Activated CD4-positive, CD25-positive, alpha-beta regulatory T cell treated with anti-CD3 and anti-CD28 coated beads, Interleukin-2, amount 50 U/mL, for 72 hours (primary cell): ENCODE measurements at places on chromosomes 2 and 18.

- no peak for DNase-seq
These were observed 447.0 kb upstream of the ID2 start for GRCh38 chr2:8234757-8235374.

- DNase-seq = no peak
These were observed 14.2 kb downstream of the SIGLEC15 start for GRCh38 chr18:45839414-45840395.

GRCh38 chr18:52348209-52348608, 8.2 kb downstream of the DCC start:
- DNase-seq = no peak

- no peak for DNase-seq
These were observed 93.3 kb upstream of the EML6 start for GRCh38 chr2:54629914-54630857.

GRCh38 chr18:47420130-47420529, 168.7 kb upstream of the SKOR2 start:
- DNase-seq = no peak

DNA sequence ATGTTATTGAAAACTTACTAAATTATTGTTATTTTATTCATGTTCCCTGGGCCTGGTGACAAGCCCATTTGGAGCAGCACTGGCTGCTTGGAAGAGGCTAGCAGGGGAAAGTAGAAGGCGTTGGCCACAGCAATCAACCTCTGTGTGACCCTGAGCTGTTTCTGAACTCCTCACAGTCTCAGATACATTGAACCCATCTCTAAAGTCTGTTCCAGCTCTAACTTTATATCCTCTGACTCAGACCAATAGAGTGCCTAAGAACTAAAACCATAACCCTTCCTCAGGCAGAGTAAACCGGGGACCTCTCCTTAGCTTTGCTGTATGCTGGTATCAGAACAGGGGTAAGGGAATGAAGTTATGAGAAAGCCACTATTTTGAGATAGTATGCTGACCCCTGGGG, 96.4 kb upstream of the NOL4 start:
- no peak for DNase-seq

DNA sequence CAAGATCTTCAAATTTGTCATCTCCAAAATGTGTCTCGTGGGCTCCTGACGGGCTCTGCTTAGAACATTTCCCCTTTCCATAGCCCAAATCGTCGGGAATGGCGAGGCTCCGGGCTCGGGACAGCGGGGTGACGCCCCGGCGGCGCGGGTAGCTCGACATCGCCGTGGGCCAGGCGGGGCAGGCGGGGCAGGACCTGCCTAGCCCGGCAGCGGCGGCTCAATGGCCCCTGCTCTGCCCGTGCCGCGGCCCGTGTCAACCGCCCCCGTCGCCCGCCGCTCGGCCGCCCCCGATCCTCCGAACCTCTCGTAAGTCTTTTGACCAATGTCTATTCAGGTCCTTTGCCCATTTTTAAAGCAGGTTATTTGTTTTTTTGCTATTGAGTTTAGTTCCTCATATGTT, 111.2 kb downstream of the PMAIP1 start:
- DNase-seq = no peak
